ENCODE measurements at places on chromosomes 7 and 10.

DNA sequence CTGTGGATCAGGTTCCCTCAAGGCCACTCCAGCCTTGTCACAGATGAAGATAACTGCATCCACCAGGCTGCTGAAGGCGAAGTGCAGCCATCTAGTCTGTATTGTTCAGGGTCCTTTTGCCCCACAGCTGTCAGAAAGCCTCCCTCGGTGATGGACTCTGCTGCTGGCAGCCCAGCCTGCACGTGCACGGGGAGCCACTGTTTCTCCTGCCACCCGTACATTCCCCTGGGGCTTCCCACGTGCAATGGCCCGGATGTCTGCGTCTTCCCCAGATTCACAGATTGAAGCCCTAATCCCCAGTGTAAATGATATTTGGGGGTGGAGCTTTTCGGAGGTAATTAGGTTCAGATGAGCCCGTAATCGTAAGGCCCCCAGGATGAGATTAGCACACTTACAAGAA, 46.6 kb upstream of the VIPR2 start:
- DNase-seq, result no peak

DNA sequence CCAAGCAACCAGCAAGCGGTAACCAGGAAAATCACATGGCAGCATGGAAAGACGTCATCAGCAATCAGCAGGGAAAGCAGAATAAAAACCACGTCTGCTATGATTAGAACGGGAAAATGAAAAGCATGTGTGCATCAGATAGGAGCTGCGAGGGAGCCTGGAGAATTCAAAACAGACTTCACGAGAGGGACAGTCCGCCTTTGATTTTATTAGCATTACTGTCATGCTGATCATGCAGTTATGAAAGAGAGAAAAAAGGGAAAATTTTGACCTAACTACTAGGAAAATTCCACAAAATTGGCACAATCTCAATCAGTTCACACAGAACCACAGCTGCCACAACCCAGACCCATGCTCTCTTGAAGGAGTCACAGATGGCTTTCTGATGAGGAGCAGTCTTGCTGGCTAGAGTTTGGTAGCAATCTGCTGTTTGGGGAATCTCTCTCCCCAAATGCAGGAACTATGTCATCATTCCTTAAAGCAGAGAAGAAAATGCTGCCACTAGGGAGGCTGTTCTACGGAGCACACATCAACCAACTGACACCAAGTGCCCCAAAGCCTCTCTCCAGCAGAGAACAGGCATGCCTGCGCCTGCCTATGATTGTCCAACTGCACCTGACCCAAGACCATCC, 295.9 kb downstream of the TNS3 start:
- no peak for DNase-seq

- no peak for DNase-seq
Measured at GRCh38 chr7:25420771-25421170, 192.5 kb upstream of the NPVF start.

- no peak for DNase-seq
Measured at GRCh38 chr7:123348690-123349089, 148.9 kb upstream of the SLC13A1 start.

GRCh38 chr7:141624763-141625162, 73.6 kb downstream of the AGK start:
- DNase-seq, result no peak

GRCh38 chr7:98217623-98218582, 6.7 kb downstream of the BHLHA15 start:
- DNase-seq, result no peak

Measured in A172 (cell line).